Articular chondrocyte of knee joint (primary cell): ENCODE measurements at places on chromosomes 1 and 21. TPM values are rescaled to one million over a fixed set of nuclear protein-coding genes. Genes with fewer than 3 reads are reported as not detected.

G0S2 gene
- 8.8 and 10.1 TPM in 2 replicates for total RNA-seq

ZCCHC17 gene
- 32.0 and 36.5 TPM in 2 replicates for total RNA-seq

PTPN22 gene
- total RNA-seq, result 5.5 and 8.6 TPM in 2 replicates

CSF1 gene
- 73.3 and 129 TPM in 2 replicates for total RNA-seq

LAMC2 gene
- 1.4 and 4.8 TPM in 2 replicates for total RNA-seq

RGSL1 gene
- not detected in 2 replicates for total RNA-seq

F13B gene
- not detected in 2 replicates for total RNA-seq

IQCC gene
- total RNA-seq, result 1.2 and 1.7 TPM in 2 replicates

MAB21L3 gene
- 0.11 and 0.26 TPM in 2 replicates for total RNA-seq
